ENCODE measurements at places on chromosomes 1 and 21.

DNA sequence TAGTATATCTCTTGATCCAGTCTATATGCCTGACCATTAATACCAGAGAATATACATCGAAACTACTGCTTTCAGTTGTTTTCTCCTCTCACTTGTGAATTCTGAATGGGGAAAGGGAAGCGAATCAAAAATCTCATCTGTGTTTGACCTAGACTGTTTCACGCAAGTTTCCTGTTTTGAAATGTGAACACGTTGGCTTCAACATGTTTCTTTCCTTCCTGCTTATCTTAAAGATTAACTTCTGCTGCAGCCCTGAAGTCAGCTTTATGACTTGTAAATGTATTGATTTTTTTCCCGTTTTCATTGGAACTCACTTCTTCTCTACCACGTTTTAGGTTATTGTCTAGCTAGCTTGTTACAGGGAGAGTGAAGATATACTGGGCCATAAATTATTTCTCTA lies 49.9 kb downstream of the SNX27 start:
- no peak for DNase-seq

DNA sequence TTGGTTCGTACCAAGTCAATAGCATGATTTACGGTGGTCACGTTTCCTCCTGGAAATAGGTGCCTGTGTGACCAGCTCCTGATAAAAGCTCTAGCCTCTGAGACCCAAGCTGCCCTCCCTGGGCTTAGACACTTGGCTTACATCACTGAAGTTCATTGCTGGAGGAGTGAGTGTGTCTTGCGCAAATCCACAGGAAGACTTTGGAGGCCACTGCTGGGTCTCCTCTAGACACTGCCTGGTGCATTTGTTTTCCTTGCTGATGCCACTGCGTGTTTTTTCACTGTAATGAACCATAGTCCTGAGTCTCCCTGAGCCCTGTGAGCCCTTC lies 230.6 kb downstream of the DSCAM start:
- no peak for DNase-seq

DNA sequence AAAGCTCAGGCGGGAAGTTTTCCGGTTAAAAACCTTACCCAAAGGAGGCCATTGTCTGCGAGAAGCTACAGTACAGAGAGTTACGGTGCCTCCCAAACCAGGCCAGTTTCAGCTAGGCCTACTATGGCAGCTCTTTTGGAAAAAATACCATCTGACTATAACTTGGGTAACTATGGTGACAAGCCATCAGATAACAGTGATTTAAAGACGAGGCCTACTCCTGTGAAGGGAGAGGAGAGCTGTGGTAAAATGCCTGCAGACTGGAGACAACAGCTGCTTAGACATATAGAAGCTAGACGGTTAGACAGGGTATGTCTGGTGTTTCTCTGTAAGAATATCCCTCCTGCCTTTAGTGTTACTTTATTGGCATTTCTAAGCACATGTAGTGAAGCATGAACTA lies 165.9 kb downstream of the LRRC40 start:
- DNase-seq = no peak

GRCh38 chr1:30661311-30661710 lies 62.1 kb downstream of the MATN1 start:
- no peak for DNase-seq

DNA sequence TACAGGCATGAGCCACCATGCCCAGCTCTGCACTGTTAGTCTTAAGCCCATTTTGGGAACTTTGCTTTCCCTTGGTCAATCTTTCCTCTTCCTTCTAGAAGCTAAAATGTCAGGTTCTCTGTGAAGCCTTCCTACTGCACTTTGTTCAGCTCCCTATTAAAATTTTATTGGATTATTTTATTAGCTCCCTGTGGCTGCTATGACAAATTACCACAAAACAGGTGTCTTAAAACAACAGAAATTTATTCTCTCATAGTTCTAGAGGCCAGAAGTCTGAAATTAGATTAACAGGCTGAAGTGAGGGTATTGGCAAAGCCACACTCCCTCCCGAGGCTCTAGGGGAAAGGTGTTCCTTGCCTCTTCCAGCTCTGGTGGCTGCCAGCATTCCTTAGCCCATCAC lies 4.2 kb upstream of the SMYD2 start:
- DNase-seq = no peak

GRCh38 chr1:235127203-235127602 lies 1.4 kb downstream of the TOMM20 start:
- no peak for DNase-seq

- no peak for DNase-seq
Measured at GRCh38 chr1:54716299-54717047, 812 bp downstream of the TTC4 start.

DNA sequence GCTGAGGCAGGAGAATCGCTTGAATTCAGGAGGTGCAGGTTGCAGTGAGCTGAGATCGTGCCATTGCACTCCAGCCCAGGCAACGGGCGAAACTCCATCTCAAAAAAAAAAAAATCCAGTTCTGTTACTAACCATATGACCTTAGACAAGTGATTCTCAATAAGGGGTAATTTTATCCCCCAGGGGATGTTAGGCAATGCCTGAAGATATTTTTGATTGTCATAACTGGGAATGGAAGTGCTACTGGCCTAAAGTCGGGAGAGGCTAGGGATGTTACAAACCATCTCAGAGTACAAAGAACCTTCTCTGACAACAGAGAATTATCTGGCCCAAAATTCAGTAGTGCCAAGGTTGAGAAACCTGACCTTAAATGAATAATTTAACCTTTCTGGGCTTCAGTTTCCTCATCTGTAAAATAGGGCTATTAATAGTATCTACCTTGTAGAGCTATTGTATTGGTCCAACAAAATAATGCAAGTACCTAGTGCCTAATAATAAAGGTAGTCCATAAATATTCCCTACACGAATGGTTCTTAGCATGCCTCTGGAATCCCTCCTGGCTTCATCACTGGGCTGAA lies 5.8 kb upstream of the LMNA start:
- no peak for DNase-seq

DNA sequence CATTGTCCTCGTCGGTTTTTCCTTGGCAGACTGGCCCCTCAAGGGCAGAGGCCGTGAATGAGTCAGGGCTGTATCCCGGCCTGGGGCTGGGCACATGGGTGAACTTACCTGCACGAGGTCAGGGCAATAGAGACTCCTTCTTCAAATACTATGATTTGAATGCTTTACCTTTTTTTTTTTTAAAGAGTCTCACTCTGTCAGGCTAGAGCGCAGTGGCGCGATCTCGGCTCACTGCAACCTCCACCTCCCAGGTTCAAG lies 5.0 kb downstream of the LAPTM5 start:
- DNase-seq = no peak

DNA sequence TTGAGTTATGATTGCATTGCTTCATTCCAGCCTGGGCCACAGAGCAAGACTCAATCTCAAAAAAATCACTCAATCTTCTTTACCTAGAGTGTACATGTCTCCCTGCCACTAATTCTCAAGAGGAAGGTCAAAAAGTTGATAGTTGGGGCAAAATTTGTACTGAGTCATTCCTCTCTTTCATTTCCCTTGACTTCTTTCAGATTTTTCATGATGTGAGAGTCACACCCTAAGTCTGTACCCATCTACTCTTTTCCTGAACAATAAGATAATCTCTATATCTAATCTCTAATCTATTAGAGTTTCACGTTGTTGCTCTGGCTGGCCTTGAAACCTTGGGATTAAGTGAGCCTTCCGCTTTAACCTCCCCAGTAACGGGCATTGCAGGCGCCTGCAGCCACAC lies 1.1 kb upstream of the BRDT start:
- no peak for DNase-seq

- DNase-seq = no peak
Measured at GRCh38 chr1:176785056-176785455, 322.1 kb downstream of the PAPPA2 start.

DNA sequence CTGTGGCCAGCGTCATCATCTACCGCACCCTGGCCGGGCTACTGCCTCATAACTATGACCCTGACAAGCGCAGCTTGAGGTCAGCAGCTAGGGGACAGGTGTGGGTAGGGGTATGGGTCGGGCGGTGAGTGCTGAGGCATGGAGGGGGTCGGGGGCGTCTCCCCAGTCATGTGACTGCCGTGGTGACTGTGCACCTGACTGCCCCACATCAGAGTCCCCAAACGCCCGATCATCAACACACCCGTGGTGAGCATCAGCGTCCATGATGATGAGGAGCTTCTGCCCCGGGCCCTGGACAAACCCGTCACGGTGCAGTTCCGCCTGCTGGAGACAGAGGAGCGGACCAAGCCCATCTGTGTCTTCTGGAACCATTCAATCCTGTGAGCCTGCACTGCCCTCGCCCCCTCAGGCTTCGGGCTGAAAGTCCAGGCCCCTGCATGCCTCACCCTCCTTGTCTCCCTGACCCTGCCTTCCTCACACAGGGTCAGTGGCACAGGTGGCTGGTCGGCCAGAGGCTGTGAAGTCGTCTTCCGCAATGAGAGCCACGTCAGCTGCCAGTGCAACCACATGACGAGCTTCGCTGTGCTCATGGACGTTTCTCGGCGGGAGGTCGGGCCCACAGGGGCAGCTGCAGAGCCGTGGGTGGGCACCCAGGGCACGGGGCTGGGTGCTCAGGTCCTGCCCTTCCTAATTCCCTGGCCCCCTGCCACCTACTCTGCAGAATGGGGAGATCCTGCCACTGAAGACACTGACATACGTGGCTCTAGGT lies 13.5 kb downstream of the PSRC1 start:
- no peak for DNase-seq

DNA sequence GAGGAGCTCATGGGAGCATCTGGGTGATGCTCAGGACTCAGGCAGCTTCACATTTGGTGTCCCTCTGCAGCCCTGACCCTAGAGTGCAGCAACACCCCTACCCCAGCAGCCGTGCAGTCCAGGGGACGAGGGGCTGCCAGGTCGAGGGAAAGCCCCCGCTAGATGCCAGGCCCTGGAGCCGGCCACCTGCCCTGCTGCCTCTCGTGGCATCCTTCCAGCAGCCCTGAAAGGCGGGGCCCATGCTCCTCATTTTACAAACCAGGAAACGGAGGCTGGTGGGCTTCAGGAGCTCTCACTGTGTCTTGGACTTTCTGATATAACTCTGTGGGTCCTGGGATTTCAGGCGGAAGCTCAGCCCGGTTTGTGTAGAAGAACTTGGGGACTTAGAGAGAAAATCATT lies 120.5 kb upstream of the WNT4 start:
- DNase-seq = no peak

- no peak for DNase-seq
Measured at GRCh38 chr1:168195199-168196135, 16.7 kb downstream of the TIPRL start.

DNA sequence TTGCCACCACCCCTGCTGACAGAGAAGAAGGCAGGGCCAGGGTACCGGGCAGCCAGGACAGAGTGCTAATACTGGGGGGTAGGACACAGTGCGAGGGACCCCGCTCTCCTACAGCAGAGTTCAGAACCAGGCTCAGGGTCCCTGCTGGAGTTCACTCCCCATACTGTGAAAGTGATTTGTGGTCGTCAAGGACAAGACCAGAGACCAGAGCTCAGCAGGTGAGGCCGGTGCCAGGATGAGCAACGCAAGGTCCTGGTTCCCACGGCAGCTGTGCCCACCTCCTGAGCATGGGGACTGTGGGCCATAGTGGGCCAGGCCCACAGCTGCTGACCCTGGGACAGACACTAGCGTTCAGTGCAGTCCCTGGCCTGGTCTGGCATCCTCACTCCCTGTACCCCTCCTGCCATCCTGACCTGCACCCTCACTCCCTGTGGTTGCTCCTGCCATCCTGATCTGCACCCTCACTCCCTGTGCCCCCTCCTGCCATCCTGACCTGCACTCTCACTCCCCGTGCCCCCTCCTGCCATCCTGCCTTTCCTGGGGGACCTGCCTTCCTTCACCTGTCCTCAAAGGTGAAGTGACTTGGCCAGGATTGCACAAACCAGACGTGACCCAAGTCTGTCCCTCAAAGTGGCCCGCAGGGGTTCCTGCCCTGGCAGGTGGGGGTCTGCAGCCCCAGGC lies 13.8 kb upstream of the PTTG1IP start:
- DNase-seq = no peak

- no peak for DNase-seq
Measured at GRCh38 chr1:11013160-11013531, 692 bp downstream of the TARDBP start.

GRCh38 chr1:154923695-154924094 lies 12.8 kb downstream of the PMVK start:
- no peak for DNase-seq

DNA sequence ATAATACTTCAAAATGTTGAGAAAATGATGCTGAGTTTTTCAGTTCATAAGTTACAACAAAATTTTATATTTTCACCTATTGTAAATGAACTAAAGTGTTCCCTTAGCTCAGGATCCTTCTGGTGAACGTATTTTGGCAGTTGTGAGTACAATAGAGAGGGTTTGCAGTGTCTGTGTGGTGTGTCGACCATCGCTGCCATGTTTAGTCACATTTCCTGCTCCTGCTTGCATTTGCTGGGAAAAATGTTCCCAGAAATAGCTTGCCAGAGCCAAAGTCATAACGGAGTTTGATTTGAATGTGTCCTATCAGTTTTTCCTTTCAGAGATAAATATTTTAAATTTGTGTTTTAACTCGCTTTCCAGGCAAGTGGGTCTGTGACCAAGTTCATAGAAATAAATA lies 117.1 kb upstream of the COL6A1 start:
- no peak for DNase-seq

GRCh38 chr1:91730801-91731732 lies 154.9 kb downstream of the TGFBR3 start:
- DNase-seq = no peak

- no peak for DNase-seq
Measured at GRCh38 chr1:233998891-233999290, 94.4 kb downstream of the SLC35F3 start.

DNA sequence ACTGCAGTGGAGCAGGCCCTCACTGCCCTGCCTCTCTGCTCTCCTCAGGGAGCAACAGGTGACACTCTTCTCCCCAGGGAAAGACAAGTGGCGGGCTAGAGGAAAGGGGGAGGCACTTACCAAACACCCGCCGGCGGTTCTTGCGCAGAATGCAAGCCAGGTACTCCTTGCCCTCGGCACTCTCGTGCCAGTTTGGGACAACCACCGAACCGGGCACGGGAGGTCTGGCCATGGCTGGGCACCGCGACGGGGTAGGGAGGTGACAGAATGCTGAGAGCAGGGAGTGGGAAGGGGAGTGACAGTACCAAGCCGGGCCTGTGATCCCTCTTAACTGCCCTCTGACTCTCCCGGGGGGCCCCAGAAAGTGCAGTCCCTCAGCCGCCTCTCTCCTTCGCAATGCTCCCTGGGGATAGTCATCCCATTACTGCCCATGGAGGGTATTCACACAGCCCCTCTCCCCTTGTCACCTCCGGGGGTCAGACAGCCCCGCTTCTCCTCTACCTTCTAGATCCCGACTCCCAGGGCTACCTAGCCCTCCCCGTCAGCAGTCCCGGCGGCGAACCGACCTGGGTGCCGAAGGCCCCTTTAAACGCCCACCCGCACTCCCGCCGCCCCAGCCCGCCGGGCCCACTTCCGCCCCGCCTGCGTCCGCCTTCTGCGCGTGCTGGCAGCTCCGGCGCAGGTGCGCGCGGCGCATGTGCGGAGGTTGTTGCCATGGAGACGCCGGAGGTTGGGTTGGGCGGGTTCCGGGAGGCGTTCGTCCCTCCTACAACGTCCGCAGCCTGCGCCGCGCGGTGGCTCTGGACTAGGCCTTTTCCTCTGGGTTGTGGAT lies at the start of gene CPLANE2:
CPLANE2 (minus strand) TSS at position 673 of the 832 bp plus-strand sequence; CDS start at position 232, 441 bp downstream.
- peak; percentile 65 for DNase-seq

Data from NCI-H187 treated with DMSO at 0.1 percent for 48 hours (cell line).